ENCODE measurements at places on chromosomes 7 and 10. TPM values are rescaled to one million over a fixed set of nuclear protein-coding genes. Genes with fewer than 3 reads are reported as not detected.

The TEX36 gene
- not detected for polyA plus RNA-seq

DNA sequence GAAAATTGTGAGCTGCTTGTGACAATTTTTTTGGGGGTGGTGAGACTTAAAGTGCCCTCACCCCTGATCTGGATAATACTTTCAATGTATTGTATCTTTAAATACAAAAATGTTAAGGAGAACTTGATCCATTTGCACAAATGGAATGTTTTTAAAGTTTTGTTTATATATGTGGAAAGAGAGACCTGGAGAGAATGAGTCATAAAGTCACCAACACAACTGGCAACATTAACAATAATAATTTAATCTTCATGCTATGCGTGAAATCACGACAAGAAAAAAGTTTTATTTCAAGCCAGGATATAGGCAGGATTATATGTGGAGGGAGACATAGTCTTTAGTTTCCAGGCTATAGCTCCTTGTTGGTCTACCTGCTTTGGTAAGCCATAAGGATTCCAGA lies 537.5 kb downstream of the GPAM start:
- H3K27ac ChIP-seq = no peak overlapping the region
- no peaks in the 10 kb centered on the region for H3K4me1 ChIP-seq
- H3K36me3 ChIP-seq = no peaks in the 10 kb centered on the region
- no peaks in the 10 kb centered on the region for H3K27me3 ChIP-seq
- no peak for DNase-seq
- no peak overlapping the region for H3K4me3 ChIP-seq

- no peak overlapping the region for H3K4me3 ChIP-seq
- no peak for DNase-seq
- H3K4me1 ChIP-seq = peaks cover 7% of the 10 kb centered on the region
- peaks cover 2% of the 10 kb centered on the region for H3K27me3 ChIP-seq
Observed at GRCh38 chr7:66140924-66141323, 26.3 kb downstream of the CRCP start.

- H3K27me3 ChIP-seq = no peaks in the 10 kb centered on the region
- no peak overlapping the region for H3K4me3 ChIP-seq
- no peaks in the 10 kb centered on the region for H3K4me1 ChIP-seq
- H3K27ac ChIP-seq = no peak overlapping the region
- no peak for DNase-seq
Observed at GRCh38 chr10:21449288-21449966, 76.1 kb downstream of the SKIDA1 start.

GRCh38 chr10:42951486-42952251 lies 125.2 kb upstream of the RET start:
- DNase-seq = no peak
- no peak overlapping the region for H3K4me3 ChIP-seq
- no peaks in the 10 kb centered on the region for H3K36me3 ChIP-seq
- H3K27ac ChIP-seq = no peak overlapping the region
- no peaks in the 10 kb centered on the region for H3K4me1 ChIP-seq

GRCh38 chr7:11478882-11479281 lies 353.1 kb downstream of the THSD7A start:
- H3K27ac ChIP-seq = no peak overlapping the region
- H3K27me3 ChIP-seq = no peaks in the 10 kb centered on the region
- H3K4me1 ChIP-seq = no peaks in the 10 kb centered on the region
- no peaks in the 10 kb centered on the region for H3K36me3 ChIP-seq
- DNase-seq = no peak

- H3K4me3 ChIP-seq = no peak overlapping the region
- H3K4me1 ChIP-seq = peaks cover 2% of the 10 kb centered on the region
- H3K36me3 ChIP-seq = peaks cover 4% of the 10 kb centered on the region
Observed at GRCh38 chr10:86888585-86889381, 68.6 kb downstream of the MMRN2 start.

DNA sequence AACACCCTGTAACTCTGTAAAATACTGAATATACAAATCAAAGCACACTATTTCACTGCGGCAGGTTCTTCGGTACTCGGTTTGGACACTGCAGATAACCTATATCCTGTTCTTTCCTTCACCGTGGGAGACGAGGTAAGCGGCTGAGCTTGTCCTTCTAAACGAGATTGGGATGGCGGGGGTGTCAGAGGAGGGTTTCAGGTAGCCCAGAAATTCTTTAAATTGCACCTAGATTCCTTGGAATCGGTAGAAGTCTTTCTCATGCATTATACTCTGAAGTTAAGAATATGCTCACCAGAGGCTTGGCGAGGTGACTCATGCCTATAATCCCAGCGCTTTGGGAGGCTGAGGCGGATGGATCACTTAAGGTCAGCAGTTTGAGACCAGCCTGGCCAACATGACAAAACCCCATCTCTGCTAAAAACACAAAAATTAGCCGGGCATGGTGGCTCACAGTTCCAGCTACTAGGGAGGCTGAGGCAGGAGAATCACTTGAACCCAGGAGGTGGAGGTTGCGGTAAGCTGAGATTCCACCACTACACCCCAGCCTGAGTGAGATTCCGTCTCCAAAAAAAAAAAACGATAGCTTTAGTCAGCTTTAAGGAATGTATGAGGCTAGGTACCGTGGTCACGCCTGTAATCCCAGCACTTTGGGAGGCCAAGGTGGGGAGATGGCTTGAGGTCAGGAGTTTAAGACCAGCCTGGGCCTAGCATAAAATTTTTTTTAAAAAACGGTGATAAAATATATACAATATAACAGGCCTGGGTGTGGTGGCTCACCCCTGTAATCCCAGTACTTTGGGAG lies 10.1 kb upstream of the LAT2 start:
- no peak for DNase-seq
- H3K36me3 ChIP-seq = no peaks in the 10 kb centered on the region
- peaks cover 12% of the 10 kb centered on the region for H3K27me3 ChIP-seq
- H3K4me1 ChIP-seq = peaks cover 45% of the 10 kb centered on the region
- peak overlapping the region; percentile 53 for H3K27ac ChIP-seq

DNA sequence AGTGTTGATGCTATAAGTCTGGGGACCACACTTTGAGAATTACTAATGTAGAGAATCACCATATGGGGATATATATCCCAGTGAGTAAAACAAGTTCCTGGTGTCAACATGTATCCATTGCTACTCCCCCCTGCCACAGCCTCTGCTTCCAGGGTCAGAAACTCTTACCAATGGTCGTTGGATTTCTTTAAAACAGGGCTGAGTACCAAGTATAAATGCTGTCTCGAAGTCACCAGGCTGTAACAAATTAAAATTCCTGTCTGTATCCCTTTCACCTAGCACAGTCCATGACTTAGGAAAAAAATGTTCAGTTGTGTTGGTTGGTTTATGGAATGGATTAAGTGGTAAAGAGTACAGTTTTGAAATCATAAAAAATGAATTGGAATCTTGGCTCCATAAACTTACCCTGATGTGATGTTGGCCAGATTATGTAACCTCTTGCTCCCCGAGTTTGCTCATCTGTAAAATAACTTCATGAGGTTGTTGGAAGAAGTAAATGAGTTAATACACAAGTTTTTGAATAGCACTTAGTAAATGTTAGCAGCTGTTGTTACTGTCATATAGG lies 364.0 kb upstream of the LRGUK start:
- no peak overlapping the region for H3K4me3 ChIP-seq
- H3K27me3 ChIP-seq = peaks cover 3% of the 10 kb centered on the region
- H3K4me1 ChIP-seq = no peaks in the 10 kb centered on the region
- peaks cover 5% of the 10 kb centered on the region for H3K36me3 ChIP-seq
- no peak for DNase-seq

DNA sequence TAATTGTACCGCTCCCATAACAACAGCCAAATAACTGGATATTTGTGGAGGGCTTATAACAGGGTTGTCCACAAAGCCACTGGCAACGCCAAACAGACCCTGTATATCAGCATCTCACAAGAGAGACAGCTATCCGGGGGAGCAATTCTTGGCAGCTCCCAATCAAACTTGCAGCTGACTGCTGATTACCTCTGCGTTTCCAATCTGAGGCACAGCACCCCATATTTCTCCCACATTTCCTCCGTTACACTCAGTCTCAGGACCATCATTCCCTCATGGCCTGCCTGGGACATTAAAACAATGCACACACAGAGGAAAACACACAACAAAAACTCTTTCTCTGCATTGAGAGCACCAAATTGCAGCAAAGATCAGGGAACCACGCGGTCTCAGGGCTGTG lies 67.8 kb upstream of the SDK1 start:
- peaks cover 3% of the 10 kb centered on the region for H3K4me1 ChIP-seq
- DNase-seq = no peak
- no peak overlapping the region for H3K4me3 ChIP-seq
- no peak overlapping the region for H3K27ac ChIP-seq

GRCh38 chr10:95482501-95483233 lies 78.5 kb downstream of the SORBS1 start:
- no peak overlapping the region for H3K27ac ChIP-seq
- H3K36me3 ChIP-seq = no peaks in the 10 kb centered on the region
- peaks cover 10% of the 10 kb centered on the region for H3K4me1 ChIP-seq
- H3K27me3 ChIP-seq = no peaks in the 10 kb centered on the region
- H3K4me3 ChIP-seq = no peak overlapping the region

- no peak overlapping the region for H3K27ac ChIP-seq
- no peak overlapping the region for H3K4me3 ChIP-seq
- peaks cover 2% of the 10 kb centered on the region for H3K27me3 ChIP-seq
- H3K36me3 ChIP-seq = peaks cover 13% of the 10 kb centered on the region
- no peak for DNase-seq
Observed at GRCh38 chr10:5125315-5126044, 31.3 kb downstream of the AKR1C3 start.

GRCh38 chr10:43731486-43731885 lies 82.8 kb upstream of the ZNF32 start:
- peaks cover 6% of the 10 kb centered on the region for H3K27me3 ChIP-seq
- H3K4me3 ChIP-seq = no peak overlapping the region
- no peak for DNase-seq
- H3K4me1 ChIP-seq = no peaks in the 10 kb centered on the region
- H3K27ac ChIP-seq = no peak overlapping the region

The ZNF736 gene
- 0.54 TPM for polyA plus RNA-seq

- peaks cover 20% of the 10 kb centered on the region for H3K4me1 ChIP-seq
- no peak overlapping the region for H3K4me3 ChIP-seq
Observed at GRCh38 chr7:135578569-135578968, 20.9 kb downstream of the NUP205 start.

All from immature natural killer cell (primary cell).